ENCODE measurements at places on chromosomes 5 and 9.
A peak's percentile ranks its signal among the peaks of the same experiment; 100 is the strongest.

- H3K27me3 ChIP-seq, result no peaks in the 10 kb centered on the region
- no peak overlapping the region for H3K4me3 ChIP-seq
- no peak for DNase-seq
- no peaks in the 10 kb centered on the region for H3K4me1 ChIP-seq
Observed at GRCh38 chr9:107273634-107274033, 9.4 kb upstream of the RAD23B start.

- H3K4me3 ChIP-seq, result no peak overlapping the region
- no peaks in the 10 kb centered on the region for H3K36me3 ChIP-seq
- H3K27me3 ChIP-seq, result no peaks in the 10 kb centered on the region
- H3K27ac ChIP-seq, result no peak overlapping the region
- peaks cover 29% of the 10 kb centered on the region for H3K4me1 ChIP-seq
Observed at GRCh38 chr5:131266370-131267060, 2.7 kb downstream of the CDC42SE2 start.

- peak overlapping the region; percentile 41 for H3K27ac ChIP-seq
- H3K36me3 ChIP-seq, result peaks cover 22% of the 10 kb centered on the region
- DNase-seq, result no peak
- peaks cover 53% of the 10 kb centered on the region for H3K4me1 ChIP-seq
Observed at GRCh38 chr5:135379046-135379654, 19.9 kb downstream of the MACROH2A1 start.

- no peaks in the 10 kb centered on the region for H3K36me3 ChIP-seq
- peaks cover 9% of the 10 kb centered on the region for H3K4me1 ChIP-seq
- no peak for DNase-seq
- H3K27me3 ChIP-seq, result no peaks in the 10 kb centered on the region
Observed at GRCh38 chr9:112771359-112772214, 21.0 kb downstream of the SNX30 start.

GRCh38 chr5:139597134-139597533 is 36.0 kb downstream of the UBE2D2 start:
- peak overlapping the region; percentile 89 for H3K27ac ChIP-seq
- no peaks in the 10 kb centered on the region for H3K36me3 ChIP-seq
- no peak overlapping the region for H3K4me3 ChIP-seq

- DNase-seq, result no peak
- H3K27ac ChIP-seq, result no peak overlapping the region
- no peaks in the 10 kb centered on the region for H3K36me3 ChIP-seq
Observed at GRCh38 chr9:38523121-38523520, 97.3 kb downstream of the ANKRD18A start.

- peak; percentile 16 for DNase-seq
- H3K4me1 ChIP-seq, result peaks cover 14% of the 10 kb centered on the region
- H3K36me3 ChIP-seq, result no peaks in the 10 kb centered on the region
- no peaks in the 10 kb centered on the region for H3K27me3 ChIP-seq
- H3K27ac ChIP-seq, result no peak overlapping the region
- no peak overlapping the region for H3K4me3 ChIP-seq
Observed at GRCh38 chr5:124952079-124952478, 205.6 kb upstream of the ZNF608 start.

DNA sequence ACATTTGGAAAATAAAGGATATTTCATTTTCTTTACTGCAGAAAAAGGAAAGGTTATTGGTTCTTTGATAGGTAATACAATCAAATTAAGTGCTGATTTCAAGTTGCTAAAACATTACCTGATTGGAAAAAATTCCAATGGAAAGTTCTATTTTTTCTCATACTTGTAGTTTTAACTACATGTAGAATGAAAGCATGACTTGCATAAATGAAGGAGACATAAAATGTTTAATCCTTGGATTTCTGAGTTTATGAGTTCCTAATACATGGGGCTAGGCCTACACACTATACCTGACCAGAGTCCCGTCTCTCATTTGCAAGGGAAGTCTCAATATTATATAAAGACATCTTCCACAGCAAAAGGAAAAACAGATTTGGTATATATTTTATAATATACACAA is 5.2 kb upstream of the MEIKIN start:
- no peaks in the 10 kb centered on the region for H3K4me1 ChIP-seq
- no peaks in the 10 kb centered on the region for H3K27me3 ChIP-seq

DNA sequence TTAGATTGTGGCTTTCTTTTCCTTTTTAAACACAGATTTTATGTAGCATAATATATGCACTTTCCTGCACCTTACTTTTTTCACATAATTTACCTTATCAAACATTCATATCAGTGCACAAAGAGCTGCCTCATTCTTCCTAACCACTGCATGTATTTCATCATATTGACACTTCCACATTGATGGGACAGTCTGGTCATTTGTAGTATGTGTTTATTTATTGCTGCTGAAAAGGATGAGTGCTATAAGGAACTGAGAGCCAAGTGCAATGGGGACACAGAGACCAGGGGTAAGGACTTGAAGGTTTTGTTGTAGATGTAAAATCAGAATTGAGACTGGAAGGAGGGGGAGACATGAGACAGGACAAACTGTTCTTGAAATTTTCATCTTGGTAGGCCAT is 193.8 kb downstream of the SMARCA2 start:
- H3K27me3 ChIP-seq, result no peaks in the 10 kb centered on the region
- no peaks in the 10 kb centered on the region for H3K4me1 ChIP-seq

GRCh38 chr9:1869843-1870242 is 145.3 kb upstream of the SMARCA2 start:
- no peaks in the 10 kb centered on the region for H3K4me1 ChIP-seq
- H3K27ac ChIP-seq, result no peak overlapping the region
- DNase-seq, result no peak
- no peak overlapping the region for H3K4me3 ChIP-seq
- H3K27me3 ChIP-seq, result no peaks in the 10 kb centered on the region

GRCh38 chr5:133539818-133540217 is 72.5 kb downstream of the FSTL4 start:
- H3K4me3 ChIP-seq, result no peak overlapping the region
- no peaks in the 10 kb centered on the region for H3K27me3 ChIP-seq
- H3K27ac ChIP-seq, result no peak overlapping the region

- H3K4me1 ChIP-seq, result no peaks in the 10 kb centered on the region
- H3K36me3 ChIP-seq, result no peaks in the 10 kb centered on the region
- no peak overlapping the region for H3K27ac ChIP-seq
- no peak overlapping the region for H3K4me3 ChIP-seq
Observed at GRCh38 chr5:169561893-169562292, 21.7 kb upstream of the SPDL1 start.

DNA sequence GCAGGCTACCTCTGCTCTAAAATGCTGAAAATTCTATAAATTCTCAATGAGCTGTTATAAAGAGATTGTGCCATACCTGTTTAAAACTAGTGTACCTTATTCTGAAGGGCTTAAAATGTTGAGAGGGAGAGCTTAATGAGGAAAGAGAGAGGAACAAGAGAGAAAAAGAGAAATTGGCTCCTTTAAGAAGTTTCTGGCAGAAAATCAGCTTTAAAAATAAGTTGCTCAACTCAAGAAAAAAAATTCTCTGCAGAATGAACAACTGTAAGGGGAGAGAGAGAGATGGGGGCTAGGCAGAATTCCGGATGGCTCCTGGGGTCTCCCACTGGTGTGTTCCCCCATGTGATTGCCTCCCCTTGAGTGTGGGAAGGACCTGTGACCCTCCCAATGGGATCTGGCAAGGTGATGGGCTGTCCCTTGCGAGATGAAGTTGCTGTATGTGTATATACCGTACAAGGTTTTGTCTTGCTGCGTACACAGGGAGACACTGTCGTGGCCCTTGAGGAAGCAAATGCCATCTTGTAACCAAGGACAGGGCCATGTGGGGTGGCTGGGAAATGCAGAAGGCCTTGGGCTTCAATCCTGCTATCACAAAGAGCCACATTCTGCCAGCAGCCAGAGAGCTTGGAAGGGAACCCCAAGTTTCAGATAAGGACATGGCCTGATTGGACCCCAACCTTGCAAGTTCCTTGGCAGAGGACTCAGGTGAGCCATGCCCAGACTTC is 64.3 kb upstream of the S1PR3 start:
- no peak for DNase-seq
- H3K4me3 ChIP-seq, result no peak overlapping the region
- H3K4me1 ChIP-seq, result no peaks in the 10 kb centered on the region
- H3K27me3 ChIP-seq, result no peaks in the 10 kb centered on the region

DNA sequence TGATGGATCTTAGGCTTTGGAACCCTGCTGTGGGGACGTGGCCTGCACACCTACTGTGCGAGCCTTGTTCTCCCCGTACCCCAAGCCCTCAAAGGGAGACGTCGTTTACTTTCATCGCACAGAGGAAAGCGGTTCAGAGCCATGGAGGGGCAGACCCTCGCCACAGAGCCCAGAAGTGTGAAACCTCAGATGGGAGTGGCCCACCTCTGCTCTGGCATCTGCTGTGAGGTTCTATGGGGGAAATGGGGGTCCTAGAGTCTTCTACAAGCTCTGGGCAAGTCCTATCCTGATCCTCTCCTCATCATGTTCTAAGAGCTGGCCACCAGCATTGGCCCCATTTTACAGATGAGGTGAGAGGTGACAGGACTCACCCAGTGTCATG is 3.7 kb upstream of the RNF44 start:
- H3K36me3 ChIP-seq, result no peaks in the 10 kb centered on the region
- H3K4me3 ChIP-seq, result no peak overlapping the region
- no peak for DNase-seq
- no peaks in the 10 kb centered on the region for H3K27me3 ChIP-seq
- peaks cover 25% of the 10 kb centered on the region for H3K4me1 ChIP-seq
- H3K27ac ChIP-seq, result peak overlapping the region; percentile 94

- H3K27me3 ChIP-seq, result no peaks in the 10 kb centered on the region
- H3K4me1 ChIP-seq, result peaks cover 75% of the 10 kb centered on the region
- no peak for DNase-seq
Observed at GRCh38 chr9:131728546-131728910, 11.3 kb downstream of the RAPGEF1 start.

DNA sequence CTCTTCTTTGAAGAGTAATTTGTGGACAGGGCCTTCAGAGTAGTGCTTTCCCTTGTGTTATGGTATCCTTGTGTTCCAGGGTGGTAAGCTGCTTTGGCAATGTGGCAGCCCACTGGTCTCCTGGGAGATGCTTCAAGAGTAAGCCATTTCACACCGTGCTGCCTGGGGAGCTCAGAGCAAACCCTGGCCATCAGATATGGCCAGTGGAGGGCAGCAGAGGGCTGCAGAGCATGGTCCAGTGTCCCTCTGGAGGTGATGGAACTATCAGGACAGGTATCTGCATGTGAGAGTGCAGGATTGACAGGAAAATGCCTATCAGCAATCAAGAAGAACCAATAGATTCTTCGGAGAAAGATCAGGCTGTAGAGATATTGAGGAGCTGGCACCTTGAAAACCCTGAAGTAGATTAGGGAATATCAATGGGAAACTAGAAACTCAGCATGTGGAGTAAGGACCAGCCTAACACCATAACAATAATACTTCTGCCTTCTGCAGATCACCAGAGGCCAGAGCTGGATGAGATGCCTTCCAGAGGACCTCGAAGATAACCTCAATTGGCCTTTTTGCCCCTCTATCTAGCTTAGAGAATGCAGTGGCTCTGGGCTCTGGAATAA is 90.8 kb downstream of the PLPPR1 start:
- H3K36me3 ChIP-seq, result no peaks in the 10 kb centered on the region
- H3K4me1 ChIP-seq, result no peaks in the 10 kb centered on the region
- H3K27ac ChIP-seq, result no peak overlapping the region

DNA sequence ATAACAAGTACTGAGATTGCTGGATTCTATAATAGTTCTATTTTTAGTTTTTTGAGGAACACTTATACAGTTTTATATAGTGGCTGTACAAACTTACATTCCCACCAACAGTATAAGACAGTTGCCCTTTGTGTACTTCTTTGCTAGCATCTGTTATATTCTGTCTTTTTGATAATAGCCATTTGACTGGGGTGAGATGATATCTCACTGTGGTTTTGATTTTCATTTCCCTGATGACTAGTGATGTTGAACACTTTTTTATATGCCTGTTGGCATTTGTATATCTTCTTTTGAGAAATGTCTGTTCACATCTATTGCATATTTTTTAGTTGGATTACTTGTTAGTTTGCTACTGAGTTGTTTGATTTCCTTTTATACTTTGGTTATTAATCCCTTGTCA is 204.1 kb upstream of the SMC2 start:
- H3K4me1 ChIP-seq, result no peaks in the 10 kb centered on the region
- no peaks in the 10 kb centered on the region for H3K27me3 ChIP-seq
- H3K4me3 ChIP-seq, result no peak overlapping the region
- H3K27ac ChIP-seq, result no peak overlapping the region

DNA sequence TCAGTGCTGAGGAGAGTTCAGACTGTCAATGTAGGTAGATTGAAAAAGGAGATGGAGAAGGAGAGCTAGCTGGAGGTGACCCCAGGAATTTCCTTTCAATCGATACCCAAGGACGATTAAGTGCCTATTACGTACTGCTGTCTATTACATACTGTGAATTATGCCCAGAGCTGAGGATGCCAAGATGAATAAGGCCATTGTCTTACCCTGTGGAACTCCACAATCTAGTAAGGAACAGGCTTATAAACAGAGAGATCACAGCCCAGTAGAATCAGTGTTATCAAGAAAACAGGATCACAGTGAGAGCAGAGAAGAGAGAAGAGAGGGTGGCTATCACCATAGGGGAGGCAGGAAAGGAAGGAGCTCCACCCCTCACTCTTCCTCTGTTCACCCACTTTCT is 54.1 kb upstream of the PDE8B start:
- no peaks in the 10 kb centered on the region for H3K36me3 ChIP-seq
- H3K27me3 ChIP-seq, result no peaks in the 10 kb centered on the region
- no peak overlapping the region for H3K27ac ChIP-seq
- H3K4me1 ChIP-seq, result no peaks in the 10 kb centered on the region

DNA sequence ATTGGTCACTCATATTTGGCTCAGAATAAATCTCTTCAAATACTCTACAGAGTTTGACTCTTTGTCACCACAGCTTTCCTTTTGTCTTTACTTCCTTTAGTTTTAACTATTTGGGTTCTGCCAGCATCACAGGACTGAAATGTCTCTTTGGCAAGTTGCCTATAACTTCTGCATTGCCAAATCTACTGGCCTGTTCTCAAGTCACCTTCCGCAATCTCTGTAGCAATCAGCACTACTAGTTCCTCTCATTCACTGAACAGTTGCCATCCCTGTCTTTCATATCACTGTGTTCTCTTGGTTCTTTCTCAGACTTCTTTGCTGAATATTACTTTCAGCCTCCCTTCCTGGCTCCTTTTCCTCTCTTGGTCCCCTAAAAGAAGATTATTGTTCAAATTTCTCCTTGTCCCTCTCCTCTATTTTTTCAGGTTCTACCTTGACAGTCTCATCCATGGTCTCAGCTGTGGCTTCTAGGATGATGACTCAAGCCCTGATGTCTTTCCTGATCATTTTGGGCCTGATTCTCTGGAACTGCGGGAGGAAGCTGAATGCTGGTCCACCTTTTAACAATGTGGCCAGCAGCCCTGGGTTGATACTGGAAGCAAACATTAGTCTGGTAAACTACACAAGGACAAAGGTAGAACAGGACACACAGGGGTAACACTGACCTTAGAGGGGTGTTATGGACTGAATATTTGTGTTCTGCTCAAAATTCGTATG is 44.0 kb upstream of the LIFR start:
- H3K27ac ChIP-seq, result peak overlapping the region; percentile 85
- H3K27me3 ChIP-seq, result no peaks in the 10 kb centered on the region
- H3K4me3 ChIP-seq, result peak overlapping the region; percentile 26
- peak; percentile 34 for DNase-seq
- peaks cover 57% of the 10 kb centered on the region for H3K4me1 ChIP-seq
